ENCODE measurements at places on chromosomes 2 and 18. TPM values are rescaled to one million over a fixed set of nuclear protein-coding genes. Genes with fewer than 3 reads are reported as not detected.

The NEURL3 gene
- 0.16 TPM for total RNA-seq

- DNase-seq, result no peak
Measured at GRCh38 chr2:168773719-168774521, 28.5 kb upstream of the NOSTRIN start.

DNA sequence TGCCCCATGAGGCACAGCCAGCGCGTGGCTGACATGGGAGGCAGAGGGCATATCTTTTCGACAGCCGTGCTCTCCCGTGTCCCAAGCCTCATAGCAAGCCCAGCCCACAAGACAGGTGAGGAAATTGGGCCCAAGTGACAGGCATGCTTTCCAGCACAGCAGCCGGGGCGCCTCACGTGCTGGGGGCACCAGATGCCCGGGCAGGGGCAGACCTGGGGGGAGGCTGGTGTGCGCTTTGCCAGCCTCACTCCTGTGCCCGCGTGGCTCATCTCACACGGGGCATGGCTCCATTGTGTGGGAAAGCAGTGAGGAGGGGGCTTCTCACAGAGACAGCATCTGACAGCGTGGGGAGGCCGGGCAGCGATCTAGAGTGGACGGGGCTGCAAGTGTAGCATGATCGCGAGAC is 93.2 kb downstream of the USP40 start:
- no peak for DNase-seq

DNA sequence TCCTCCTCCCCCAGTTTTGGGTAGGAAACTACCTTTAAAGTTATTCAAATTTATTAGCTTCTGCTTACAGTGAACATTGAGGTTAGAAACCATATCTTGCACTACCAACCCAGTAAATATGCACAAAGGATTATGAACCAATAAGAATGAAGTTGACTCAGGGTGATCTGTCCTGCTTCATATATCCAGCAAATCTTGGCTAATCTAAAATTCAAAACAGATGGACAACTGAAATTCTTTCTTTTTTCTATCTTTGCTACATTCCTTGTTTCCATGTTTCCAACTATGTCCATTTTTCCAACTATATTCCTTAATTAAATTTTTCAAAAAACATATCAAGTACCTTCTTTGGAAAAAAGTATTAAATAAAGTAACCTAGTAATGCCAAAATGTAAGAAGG is 149.3 kb downstream of the FAM124B start:
- DNase-seq, result no peak

DNA sequence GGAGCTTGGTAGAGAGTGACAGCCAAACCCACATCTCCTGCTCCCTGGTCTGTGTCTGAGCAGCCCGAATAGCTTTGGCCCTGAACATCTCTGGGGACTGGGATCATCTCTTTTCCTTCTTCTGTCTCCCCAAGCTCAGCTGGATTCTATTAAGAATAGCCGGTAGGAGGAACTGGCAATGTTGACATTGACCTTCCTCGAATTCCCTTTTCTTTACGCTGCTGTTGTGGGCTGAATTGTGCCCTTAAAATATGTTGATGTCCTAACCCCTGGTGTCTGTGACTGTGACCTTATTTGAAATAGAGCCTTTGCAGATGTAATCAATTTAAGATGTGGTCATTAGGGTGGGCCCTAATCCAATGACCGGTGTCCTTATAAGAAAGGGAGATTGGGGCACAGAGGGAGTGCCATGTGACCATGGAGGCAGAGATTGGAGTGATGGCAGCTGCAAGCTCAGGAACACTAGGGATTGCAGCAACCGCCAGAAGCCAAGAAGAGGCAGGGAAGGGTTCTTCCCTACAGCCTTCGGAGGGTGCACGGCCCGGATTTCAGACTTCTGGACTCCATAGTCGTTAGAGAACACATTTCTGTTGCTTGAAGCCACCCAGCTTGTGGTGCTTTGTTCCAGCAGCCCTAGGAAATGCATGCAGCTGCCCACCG is 5.8 kb upstream of the SFTPB start:
- no peak for DNase-seq

- DNase-seq, result no peak
Measured at GRCh38 chr2:41127351-41127750, 675.5 kb upstream of the SLC8A1 start.

The C2orf15 gene
- total RNA-seq, result 3.7 TPM

- no peak for DNase-seq
Measured at GRCh38 chr2:36783246-36783645, 86.7 kb downstream of the VIT start.

GRCh38 chr2:225398372-225398771 is 1.1 kb upstream of the NYAP2 start:
- no peak for DNase-seq

DNA sequence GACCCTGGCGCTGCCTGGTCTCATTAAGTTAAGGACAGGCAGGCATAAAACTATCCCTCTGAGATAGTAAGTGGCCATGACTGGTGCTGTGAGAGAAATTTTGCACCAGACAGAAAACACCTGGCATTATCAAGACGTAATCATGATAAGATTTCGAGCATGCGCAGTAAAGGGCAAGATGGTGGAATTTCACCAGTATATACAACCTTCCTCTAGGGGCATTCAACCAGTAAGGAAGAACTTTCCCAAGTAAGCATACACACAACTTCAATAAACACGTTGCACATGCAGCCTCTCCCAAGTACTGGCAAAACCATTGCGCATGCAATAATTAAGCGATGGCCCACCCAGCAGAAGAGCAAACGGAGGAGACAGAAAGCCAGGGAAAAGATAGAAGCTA is 1376.4 kb upstream of the CRIM1 start:
- DNase-seq, result no peak

DNA sequence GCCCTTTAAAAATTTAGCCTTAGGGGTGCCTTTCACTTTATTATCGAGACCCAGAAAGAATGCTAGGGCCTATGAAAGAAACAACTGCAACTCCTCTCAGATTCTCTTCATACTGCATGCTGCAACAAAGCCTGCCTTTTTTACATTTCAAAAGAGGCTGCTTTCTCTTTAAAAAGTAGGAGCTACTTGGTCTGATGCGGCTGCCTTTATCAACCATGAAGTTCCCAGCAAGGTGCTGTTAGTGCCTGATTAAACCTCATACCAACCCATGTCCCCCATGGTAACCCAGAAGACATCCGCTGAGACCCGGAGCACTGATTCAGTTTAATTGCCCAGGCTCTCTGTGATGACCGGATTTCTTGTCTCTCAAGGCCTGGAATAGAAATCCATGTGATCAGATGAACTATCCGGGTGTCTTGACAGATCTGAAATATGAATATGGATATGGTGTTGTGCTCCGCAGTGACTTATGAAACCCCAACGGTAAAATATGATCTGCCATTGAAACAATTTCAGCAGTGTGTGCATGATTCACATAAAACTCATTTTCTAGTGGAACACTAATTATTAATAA is 368.3 kb downstream of the ZNF521 start:
- DNase-seq, result no peak

The NEUROD1 gene
- 3.3 TPM for total RNA-seq

GRCh38 chr2:144522897-144523595 is 3.1 kb upstream of the ZEB2 start:
- no peak for DNase-seq

- DNase-seq, result no peak
Measured at GRCh38 chr2:119212139-119212800, 11.4 kb upstream of the STEAP3 start.

DNA sequence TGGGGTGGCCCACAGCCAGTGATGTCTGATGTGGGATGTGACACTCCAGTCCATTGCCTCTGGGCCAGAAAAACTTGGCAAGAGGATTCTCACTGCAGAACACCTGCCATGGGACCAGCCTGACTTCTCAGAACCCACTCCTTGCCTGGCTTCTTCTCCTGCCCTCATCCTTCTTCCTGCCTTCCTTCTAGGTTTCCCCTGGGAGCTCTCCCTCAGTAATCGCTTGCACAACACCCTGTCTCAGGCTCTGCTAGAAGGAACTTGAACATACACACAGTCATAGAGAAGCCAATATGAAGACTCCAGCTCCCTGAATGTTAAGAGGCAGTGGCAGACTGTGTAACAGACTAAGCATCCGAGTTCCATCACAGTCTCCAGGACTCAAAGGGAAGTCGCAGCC is 4.3 kb upstream of the COL6A3 start:
- no peak for DNase-seq

The CYP27C1 gene
- 2.2 TPM for total RNA-seq

The RAD51AP2 gene
- total RNA-seq, result 0.47 TPM

The ATOH8 gene
- 3.0 TPM for total RNA-seq

GRCh38 chr2:60804473-60804872 is 48.4 kb downstream of the PAPOLG start:
- DNase-seq, result no peak

DNA sequence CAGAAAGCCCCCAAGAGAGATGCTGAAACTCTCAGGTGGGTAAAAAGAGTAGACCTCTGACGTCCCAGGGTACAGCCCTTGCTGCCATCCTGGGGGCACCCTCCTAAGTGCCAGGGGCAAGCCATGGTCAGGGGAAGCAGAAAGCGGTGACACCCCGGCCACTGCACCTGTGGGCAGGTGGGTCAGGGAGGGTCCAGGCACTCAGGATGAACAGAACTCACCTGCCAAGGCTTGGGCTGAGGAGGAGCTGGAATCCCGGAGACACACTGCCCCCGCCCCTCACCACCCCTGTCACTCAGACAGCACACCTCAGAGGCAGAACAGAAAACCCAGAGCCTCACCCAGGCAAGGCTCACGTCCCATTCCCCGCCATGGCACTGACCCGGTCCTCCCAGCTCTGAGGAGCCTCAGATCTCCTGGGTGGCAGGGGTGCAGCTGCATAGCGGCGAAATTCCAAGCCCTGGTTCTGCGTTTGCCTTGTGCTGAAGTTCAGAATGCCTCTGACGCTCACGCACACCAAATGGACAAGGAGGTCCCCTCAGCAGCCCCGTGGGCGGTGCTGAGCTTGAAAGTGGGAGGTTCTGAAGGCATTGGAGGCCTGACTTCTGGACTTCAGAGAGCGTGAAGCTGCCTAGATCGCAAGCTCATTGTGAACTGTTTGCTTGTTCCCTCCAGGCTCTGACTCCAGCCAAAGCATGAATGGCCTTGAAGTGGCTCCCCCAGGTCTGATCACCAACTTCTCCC is 4.3 kb downstream of the GPR17 start:
- DNase-seq, result no peak

The TLX2 gene
- total RNA-seq, result not detected

- no peak for DNase-seq
Measured at GRCh38 chr2:220334871-220335590, 707.6 kb downstream of the SLC4A3 start.

DNA sequence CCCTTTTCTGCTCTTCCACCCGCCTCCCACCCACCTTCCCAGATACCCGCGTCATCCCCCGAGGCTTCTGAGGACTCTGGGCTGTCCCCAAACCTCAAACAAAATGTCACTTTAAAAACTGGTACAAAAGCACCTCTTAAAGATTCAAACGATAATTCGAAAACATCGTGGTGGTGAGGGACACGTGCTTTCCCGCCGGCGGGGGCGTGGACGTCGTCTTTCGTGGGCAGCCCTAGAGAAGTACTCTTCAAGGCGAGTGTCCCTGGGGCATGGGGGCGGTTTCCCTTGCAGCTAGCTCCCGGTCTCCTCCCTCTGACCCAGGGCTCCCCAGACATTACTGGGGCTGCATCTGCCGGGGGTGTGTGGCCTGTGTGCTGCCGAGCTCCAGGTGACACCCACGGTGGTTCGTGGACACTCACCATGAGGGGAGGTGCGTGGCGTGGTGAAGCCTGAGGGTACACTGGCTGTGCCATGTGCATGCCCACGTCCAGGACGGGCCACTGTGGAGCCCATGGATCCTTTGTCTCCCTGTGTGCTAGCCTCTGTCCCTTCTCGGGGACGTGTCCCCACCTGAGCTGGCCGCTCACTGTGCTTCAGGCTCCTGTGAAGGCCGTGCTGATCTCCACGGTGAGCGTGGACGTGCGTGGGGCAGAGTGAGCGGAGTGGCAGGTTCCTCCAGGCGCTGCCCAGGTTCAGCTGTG is 117.8 kb downstream of the NFATC1 start:
- no peak for DNase-seq

The ANKRD53 gene
- 0.62 TPM for total RNA-seq

- no peak for DNase-seq
Measured at GRCh38 chr18:57466745-57467409, 31.7 kb downstream of the ONECUT2 start.

DNA sequence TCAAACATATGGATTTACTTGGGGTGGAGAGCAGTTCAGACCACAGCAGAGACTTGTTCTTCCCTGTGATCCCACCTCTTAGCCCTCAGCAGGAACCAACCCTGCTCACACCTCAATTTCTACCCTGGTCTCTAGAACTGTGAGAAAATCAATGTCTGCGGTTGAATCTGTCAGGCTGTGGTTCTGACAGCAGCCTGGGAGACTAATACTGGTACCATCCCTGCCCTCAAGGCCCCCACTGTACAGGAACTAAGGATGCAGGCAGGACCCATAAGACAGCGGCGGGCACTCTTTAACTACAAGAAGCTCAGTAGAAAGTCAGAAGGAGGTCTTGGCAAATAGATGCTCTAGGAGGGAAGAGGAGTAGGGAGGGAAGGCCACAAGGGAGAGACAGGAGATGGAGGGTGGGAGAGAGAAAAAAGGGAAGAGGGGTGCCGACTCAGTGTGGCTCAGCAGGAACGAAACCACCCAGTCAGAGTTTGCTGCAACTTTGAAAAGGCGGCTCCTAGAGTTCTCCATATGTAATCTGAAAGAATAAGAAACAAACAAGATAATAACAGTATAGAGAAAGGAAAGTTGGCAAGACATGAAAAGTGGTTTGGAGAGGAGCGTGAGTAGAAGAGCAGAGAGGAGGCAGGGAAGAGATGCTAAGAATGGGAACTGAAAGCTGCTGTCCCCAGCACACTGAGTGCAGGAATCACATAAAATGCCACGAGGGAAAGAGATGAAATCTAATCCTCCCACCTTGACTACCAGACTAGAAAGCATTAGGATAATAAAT is 323.9 kb upstream of the ID2 start:
- no peak for DNase-seq

The LHCGR gene
- 0.16 TPM for total RNA-seq

DNA sequence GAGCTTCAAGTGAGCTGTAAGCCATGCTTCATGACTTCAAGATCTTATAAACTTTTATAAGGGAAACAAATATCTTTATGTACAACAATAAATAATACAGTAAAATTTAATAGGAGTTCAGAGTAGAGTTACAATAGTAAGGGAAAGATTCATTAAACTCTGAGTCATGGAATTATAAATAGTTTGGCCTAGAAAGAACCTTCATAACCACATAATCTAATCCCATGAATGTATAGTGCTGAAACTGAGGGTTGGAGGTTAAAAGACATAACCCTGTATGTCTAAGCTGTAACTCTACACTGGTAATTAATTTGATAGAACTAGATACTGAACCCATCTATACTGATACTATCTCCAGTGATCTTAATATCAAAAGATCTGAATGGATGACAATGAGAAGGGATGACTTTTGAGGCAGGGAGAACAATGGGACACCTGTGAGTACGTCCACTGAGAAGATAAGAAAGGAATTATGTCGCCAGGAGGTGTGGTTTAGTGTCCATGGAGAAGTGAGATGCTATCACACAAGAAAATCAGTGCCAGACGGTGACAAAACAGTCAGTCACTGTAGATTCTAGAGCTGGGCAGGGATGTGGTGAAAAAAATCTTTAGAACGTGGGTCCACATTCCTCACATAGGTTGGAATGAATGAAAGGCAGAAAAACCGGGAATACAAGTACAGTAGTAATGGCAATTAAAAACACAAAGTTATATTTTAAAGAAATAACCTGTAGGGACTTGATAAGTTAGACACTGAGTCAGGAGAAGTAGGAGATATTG is 1.1 kb downstream of the IL1F10 start:
- DNase-seq, result no peak

The C2orf92 gene
- total RNA-seq, result 3.6 TPM

- DNase-seq, result no peak
Measured at GRCh38 chr2:24432121-24432520, 58.9 kb upstream of the NCOA1 start.

The BOLL gene
- not detected for total RNA-seq

The SPHKAP gene
- total RNA-seq, result 21.2 TPM

The TUBB8B gene
- total RNA-seq, result not detected

Data from occipital lobe (tissue), 3 donors.